GM12865 (cell line): ENCODE measurements at places on chromosomes 7 and 10.
A peak's percentile ranks its signal among the peaks of the same experiment; 100 is the strongest.

- no peak for DNase-seq
Measured at GRCh38 chr10:74077416-74077815, 73.2 kb downstream of the AP3M1 start.

GRCh38 chr7:32077806-32078205 is 7.6 kb upstream of the PDE1C start:
- no peak for DNase-seq

- no peak for DNase-seq
Measured at GRCh38 chr7:70098905-70099672, 500.8 kb downstream of the AUTS2 start.

DNA sequence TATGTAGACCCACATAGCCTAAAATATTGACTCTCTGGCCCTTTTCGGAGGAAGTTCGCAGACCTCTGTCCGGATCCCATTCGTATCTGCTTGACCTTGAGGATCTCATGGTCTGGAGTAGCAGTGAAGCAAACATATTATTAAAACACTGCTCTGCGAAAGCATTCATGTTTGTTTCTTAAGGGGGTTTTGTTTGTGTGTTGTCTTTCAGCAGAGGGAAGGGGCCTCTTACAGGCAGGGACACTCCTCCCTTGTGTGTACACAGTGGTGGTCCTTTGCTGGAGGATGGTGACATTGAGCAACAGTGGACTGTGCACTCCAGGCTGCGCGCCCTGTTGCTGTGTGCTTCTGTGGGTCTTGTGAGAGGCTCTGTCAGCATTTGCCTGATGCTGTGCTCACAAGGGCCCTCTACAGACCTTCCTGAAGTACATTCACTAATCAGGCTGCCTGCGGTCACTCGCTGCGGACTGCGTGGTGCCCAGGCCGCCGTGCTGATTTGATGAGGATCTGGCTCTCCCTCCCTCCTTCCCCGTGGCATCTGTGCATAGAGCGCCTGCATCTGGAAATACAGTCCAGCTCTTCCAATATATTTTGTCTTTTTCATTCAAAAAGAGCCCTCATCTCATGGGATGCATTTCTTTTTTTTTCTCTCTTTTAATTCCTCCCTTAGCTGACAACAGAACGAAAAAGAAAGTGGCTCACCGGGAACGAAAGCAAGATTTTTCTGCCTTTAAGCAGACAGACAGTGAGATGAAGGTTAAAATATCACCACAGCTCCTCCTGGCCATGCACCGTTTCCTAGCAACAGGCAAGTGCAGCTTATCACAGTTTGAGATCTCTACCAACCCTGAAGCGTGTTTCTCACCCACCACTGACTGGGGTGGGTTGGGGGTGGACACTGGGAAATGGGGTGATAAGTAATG is 135.8 kb downstream of the CNNM2 start:
- DNase-seq = peak; percentile 64

DNA sequence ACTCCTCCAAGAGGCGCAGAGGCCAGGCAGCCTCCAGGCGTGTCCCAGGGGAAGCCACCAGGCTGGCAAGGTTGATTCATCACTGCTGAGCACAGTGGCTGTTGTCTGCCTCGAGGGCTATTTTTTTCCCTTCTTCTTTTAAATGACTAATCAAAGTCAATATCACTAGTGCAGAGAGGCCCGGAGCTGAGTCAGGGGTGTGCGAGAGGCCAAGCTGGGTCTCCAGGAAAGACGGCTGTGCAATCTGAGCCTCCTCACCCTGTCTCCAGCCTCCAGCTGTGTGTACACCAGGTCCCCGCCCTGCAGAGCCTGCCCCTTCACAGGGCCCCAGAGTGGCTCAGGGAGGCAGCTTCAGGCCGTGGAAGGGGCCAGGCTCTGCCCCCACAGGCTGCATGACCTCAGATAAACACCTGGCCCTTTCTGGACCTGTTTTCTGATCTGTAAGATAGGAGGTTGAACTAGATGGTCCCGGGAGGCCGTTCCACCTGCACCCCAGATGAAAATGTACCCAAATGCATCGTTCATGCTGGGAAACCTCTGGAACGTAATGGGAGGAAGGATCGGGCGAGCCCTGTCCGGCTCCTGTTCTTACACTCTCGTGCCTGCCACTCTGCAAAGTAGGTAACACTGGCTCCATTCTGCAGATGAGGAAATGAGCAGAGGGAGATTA is 3.7 kb downstream of the STX1A start:
- DNase-seq = no peak

GRCh38 chr7:33075818-33076518 is 13.4 kb upstream of the NT5C3A start:
- no peak for DNase-seq

DNA sequence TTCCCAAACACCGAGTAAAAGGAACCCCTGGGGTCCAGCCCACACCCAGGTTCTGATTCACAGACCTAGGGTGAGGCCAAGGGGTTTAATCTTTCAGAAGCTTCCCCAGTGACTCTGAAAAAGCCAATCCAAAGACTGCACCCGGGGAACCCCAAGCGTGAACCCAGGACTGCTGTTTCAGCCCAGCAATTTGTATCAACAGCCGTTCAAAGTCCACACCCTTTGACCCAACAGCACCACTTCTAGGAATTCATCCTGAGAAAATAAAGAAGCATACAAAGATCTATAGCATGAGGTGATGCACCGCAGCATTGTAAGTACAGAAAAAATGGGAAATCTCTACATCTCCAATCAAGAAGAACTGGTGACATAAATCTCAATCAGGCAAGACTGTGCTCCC is 24.4 kb downstream of the DLG5 start:
- no peak for DNase-seq

DNA sequence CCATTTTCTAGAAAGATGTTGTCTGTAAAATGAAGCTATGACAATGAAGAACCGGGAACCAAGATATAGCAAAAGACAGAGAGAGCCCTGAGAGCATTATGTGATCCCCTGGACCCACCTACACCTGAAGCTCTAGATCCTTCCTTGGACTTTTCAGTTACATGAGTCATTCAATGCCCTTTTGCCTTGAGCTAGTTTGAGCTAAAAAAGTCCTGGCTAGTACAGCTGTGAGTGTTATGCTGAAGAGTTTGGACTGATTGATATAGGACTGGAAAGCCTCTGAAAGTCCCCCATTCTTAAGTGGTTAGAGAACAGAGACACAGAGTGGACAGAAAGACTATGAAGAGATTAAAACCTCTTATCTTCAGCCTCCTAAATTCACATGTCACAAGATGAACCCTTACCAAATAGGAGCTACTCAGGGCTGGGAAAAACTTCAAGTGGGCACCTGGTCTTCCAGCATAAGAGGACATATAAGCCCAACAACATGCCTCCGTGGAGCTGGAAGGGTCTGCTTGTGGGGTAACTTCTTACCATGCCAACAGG is 386.8 kb upstream of the NFE2L3 start:
- DNase-seq = no peak

- DNase-seq = no peak
Measured at GRCh38 chr10:23351926-23352519, 7.4 kb upstream of the C10orf67 start.

- DNase-seq = peak; percentile 31
Measured at GRCh38 chr10:118626953-118627352, 31.5 kb upstream of the PRLHR start.

GRCh38 chr10:59361663-59362143 is 646 bp downstream of the FAM13C start:
- no peak for DNase-seq

- no peak for DNase-seq
Measured at GRCh38 chr7:157553256-157553655, 216.5 kb downstream of the DNAJB6 start.

DNA sequence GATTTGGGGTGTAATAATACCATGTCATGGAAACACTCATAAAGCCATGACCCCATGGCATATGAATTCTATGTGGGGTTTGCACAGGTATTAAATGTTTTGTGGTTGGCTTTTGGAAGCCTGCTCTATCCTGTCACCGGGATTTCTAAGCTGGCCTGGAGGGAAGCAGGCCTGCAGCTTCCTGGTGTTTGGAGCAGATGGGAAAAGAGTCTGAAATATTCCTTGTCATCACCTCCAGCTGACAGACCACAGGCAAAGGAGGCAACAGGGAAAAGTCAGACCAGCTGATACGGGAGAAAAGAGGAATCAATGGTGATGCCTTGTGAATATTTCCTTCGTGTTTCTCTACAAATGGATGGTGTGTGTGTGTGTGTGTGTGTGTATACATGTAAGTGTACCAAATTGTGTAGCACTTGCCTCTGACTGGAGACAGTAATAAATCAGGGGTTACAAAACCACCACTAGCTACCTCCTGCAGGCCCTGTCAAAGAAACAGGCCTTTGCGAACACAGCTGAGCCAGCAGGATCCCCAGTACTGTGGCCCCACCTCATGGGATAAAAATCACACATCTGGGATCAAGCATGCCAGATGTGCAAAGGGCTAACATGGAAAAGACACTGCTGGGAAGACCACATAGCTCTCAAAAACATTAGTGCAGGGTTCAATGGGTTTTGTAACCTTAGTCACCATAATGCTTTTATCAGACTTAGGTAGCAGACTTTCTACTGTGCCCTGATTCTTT is 120.8 kb upstream of the HPS1 start:
- DNase-seq = no peak

DNA sequence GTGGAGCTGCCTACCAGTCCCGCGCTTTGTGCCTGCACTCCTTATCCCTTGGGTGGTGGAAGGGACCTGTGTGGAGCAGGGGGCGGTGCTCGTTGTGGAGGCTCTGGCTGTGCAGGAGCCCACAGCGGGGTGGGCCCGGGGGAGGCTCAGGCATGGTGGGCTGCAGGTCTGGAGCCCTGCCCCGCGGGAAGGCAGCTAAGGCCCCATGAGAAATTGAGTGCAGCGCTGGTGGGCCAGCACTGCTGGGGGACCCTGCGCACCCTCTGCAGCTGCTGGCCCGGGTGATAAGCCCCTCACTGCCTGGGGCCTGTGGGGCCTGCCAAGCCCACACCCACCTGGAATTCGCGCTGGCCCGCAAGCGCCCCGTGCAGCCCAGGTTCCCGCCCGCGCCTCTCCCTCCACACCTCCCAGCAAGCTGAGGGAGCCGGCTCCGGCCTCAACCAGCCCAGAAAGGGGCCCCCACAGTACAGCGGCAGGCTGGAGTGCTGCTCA is 859.6 kb upstream of the KCND2 start:
- no peak for DNase-seq

GRCh38 chr10:75097666-75098285 is 13.7 kb upstream of the SAMD8 start:
- no peak for DNase-seq

- DNase-seq = no peak
Measured at GRCh38 chr10:18158773-18159265, 18.6 kb downstream of the CACNB2 start.

GRCh38 chr10:96794836-96795733 is 37.0 kb upstream of the LCOR start:
- no peak for DNase-seq

DNA sequence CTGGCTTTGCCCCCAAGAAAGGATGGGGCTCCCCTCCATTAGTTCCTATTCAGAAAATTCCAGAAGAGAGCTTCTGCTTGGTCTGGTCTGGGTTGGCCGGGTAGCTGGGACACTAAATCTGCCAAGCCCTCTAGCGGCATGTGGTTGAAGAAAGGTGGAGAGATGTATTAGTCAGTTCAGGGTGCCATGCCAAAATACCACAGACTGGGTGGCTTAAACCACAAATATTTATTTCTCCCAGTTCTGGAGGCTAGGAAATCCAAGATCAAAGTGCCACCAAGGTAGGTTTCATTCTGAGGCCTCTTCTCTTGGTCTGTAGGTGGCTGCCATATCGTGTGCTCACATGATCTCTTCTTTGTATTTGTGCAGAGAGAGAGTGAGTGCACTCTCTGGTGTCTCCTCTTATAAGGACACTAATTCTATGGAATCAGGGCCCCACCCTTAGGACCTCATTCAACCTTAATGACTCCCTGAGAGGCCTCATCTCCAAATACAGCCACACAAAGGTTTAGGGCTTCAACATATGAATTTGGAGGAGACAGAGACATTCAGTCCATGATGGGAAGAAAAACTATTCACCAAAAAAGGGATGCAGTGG is 38.7 kb upstream of the MTPAP start:
- DNase-seq = no peak

DNA sequence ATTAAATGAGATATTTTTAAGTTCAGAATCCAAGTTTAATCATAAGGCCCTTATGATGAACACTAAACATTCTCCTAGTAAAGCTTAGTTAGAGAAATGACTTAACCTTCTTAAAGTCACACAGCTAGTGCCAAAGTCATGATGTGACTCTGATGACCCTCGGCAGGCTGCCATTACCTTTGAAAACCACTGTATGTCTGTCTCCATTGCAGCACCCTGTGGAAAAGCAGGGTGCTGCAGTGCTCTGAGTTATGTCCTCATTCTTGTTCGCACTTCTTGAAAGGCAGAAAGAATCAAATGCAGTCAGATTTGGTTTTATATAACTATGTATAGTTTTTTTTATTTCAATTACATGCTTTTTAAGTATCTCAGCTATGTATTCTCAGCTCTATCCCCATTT is 105.0 kb downstream of the PHTF2 start:
- peak; percentile 60 for DNase-seq

- DNase-seq = no peak
Measured at GRCh38 chr10:10914144-10914543, 103.5 kb upstream of the CELF2 start.

GRCh38 chr10:25125201-25125611 is 49.6 kb upstream of the GPR158 start:
- DNase-seq = no peak

DNA sequence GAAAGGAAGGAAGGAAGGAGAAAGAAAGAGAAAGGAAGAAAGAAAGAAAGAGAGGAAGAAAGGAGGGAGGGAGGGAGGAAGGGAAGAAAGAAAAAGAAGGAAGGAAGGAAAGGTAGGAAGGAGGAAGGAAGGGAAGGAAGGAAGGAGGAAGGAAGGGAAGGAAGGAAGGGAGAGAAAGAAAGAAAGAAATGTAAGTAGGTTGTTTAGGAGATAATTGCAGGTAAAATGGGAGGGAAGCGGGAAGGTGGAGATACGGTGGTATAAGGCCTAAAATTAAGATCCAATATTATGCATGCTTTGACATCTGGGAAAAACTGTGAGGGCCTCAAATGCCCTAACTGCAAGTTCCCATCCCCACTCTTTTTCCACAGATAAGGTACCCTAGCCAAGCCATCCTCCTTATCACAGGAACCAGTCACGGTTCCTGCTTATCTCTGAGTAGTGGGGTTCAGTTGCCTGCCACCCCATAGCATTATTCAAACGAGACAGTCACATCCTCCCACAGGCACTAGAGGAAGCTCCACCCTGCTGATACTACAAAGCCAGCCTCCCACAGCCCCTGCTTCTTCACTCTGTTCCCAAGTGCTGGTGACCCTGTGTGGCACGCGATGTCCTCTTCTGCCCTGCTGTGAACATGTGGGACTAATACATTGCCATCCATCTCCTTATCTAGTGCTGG is 28.7 kb downstream of the ST8SIA6 start:
- DNase-seq = no peak

GRCh38 chr10:88555190-88555908 is 27.8 kb downstream of the RNLS start:
- no peak for DNase-seq

GRCh38 chr7:151807846-151808245 is 69.1 kb downstream of the PRKAG2 start:
- no peak for DNase-seq

DNA sequence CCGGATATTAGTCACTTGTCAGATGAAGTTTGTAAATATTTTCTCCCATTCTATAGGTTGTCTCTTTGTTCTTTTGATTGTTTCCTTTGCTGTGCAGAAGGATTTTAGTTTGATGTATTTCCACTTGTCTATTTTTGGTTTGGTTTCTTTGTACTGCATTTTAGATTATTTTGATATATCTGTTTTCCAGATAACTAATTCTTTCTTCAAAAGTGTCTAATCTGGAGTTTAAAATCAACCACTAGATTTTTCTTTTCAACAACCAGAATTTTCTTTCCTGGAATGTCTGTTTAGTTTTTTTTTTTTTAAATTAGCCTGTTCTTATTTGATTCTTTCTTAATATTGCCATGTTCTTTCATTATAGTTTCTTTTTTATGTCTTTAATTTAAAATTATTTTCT is 116.8 kb upstream of the INHBA start:
- no peak for DNase-seq
